ENCODE measurements at places on chromosomes 2 and 18.

DNA sequence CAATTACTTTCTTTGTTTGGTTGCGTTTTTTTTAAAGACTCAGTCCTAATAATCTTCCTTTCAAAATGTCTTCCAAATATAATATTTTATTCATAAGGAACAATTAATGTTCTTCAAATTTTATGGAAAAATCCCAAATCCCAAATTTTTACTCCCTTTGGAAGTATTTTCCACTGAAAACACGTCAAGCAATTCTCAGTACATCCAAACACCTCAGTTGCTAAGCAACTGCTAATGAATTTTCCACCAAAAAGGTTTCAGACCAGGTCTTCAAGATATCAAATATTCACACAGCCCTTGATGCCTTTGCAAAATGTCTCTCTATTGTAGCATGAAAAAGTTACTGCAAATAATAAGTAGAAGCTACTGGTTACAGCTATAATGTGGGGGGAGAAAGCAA lies 140.1 kb downstream of the DSEL start:
- no peak for DNase-seq

DNA sequence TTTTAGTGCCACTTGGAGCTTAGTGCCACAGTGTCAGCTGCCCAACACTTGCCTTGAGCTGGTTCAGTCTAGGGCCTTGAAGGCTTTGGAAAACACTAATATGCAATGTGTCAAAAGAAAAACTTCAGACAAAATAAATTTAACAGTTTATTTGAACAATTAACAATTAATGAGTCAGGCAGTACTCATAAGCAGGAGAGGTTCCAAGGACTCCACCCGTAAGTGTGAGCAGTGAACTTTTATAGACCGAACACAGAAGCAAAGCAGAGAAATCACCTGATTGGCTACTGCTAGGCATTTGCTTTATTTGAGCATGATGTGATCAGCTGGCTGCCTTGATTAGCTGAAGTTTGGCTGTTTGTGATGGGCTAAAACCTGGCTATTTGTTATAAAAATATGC lies 49.5 kb upstream of the TBC1D8 start:
- peak; percentile 31 for DNase-seq

GRCh38 chr2:7811073-7811472 lies 870.8 kb upstream of the ID2 start:
- DNase-seq: no peak

DNA sequence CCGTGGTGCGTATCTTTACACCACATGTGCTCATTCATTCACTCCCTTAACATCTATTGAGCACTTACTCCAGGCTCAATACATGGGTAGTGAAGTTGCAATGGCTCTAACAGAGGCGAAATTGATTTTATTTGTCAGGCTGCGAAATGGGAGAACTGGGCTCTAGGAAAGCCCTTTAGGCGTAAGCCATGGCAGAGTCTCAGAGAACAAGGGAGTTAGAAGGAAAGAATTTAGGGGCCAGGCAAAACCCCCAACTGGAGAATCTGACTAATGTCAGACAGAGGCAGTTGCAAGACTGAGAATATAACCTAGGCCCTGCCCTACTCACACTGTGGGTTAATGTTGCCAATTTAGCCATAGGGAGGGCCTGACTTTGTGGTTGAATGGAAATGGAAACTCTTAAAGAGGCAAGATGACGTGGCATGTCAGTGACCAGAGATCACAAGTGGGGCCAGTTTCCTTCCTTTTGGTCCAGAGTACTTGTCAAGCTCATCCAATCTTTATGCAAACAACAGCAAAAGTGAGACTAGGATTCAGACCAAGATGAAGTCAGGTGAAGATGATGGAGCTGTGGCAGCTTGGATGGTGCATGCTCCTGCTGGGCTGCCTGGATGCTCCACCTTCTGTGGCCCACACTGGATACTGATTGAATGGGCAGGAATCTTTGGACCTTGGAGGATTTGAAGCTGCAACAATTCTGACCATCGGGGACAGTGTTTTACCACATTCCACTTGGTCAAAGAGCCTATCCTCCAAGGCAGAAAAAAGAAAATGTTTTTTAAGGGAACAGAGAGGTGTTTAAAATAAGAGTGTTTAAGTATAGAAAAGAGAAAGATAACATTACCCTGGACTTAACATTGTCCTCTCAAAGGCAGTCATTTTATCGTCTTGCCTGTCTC lies 92.2 kb downstream of the CAPN13 start:
- DNase-seq: no peak

- no peak for DNase-seq
Observed at GRCh38 chr2:19893520-19894133, 8.2 kb downstream of the TTC32 start.

- no peak for DNase-seq
Observed at GRCh38 chr18:28071199-28071598, 105.7 kb downstream of the CDH2 start.

DNA sequence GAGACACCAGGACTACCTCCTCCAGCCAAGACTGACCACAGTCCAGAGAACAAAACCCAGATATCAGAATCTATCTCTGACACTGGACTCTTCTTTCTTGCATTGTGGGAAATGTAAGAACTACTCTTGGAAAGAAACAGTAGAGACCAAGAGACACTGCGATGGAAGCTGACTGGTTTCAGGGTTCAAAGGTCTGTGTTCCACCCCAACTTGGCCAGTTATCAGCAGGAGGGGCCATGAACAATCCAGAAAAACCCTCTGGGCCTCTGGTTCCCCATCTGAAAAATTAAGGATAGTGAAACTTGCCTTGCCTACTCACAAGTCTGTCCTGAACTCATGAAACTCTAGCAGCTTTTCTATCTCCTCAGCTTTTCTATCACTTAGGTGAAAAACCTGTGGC lies 166.5 kb downstream of the SUCLG1 start:
- DNase-seq: no peak

DNA sequence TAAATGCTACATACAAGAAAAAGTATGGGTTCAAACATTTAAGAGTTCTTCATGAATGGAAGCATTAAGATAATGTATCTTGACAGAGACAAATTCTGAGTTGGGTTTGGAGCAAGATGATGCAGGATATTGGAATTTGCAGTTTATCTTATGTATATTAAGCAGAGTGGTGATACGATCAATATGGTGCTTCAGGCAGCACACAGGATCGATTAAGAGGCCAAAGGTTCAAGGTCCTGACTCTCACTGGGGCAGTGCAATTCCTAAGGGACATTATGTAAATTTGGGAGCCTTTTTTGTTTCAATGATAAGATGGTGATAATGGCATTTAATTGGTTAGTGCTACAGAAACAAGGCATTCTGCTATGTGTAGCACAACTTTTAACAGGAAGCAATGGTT lies 381.9 kb downstream of the KCNJ3 start:
- no peak for DNase-seq

GRCh38 chr2:184363213-184363612 lies 235.1 kb upstream of the ZNF804A start:
- DNase-seq: no peak

- DNase-seq: no peak
Observed at GRCh38 chr2:100397976-100398375, 19.5 kb downstream of the CHST10 start.

DNA sequence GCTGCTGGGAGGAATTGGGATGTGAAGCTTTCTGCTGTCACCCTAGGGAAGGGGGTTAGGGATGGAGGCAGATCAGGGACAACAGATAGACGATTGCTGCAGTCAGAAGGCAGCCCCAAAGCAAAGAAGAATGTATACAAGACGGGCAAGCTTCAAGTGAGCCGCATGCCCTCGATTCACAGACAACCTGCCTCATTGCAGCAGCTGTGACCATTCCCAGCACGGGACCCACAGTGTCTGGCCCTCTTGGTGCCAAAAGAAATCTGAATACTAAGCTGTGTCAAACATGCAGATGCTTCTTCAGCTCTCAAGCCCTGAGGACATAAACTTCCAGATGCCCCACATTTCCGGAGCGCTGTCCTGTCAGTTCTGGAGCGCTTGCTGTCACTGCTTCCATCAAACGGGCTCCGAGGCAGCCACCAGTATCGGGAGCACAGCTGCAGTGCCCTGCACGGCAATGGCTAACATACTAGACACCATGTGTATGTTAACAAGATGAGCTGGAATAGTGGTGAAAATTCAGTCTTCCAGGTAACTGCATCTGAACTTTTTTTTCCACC lies 33.8 kb downstream of the PRELID3A start:
- no peak for DNase-seq

DNA sequence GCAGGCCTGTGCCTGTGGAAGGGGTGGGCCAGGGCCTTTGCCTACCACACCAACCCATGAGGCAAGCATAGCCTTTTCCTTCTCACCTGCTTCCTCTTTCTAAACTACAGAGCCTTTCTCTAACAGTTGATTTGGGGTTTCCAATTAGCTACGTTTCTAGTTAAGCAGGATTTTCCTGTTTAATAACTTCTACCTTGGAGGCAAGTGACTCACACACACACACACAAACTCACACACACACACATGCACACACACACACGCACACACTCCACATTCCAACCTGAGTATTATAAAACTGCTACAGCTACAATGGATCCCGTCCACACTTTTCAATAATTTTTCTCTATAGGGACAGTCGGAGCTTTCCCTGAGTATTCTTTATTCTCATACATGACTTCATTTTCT lies 84.9 kb downstream of the SOX11 start:
- DNase-seq: peak; percentile 44

DNA sequence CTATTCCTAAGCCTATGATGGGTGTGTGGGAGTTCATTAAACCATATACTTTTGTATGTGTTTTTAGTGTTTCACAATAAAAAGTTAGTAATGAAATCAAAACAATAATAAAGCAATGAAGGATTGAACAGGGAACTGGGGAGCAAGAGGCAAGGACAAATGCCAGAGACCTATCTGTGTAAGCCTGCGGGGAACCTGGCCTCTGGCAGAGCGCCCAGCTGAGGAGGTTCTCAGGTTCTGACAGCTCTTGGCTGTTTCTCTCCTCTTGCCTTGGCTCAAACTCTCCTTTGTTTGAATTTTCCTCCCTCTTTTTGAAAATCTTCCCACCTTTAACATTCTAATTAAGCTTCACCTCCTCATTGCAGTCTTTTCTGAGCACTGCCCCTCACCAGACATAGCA lies 200.0 kb upstream of the NCKAP5 start:
- DNase-seq: no peak

- no peak for DNase-seq
Observed at GRCh38 chr2:58739033-58739432, 497.9 kb upstream of the FANCL start.

DNA sequence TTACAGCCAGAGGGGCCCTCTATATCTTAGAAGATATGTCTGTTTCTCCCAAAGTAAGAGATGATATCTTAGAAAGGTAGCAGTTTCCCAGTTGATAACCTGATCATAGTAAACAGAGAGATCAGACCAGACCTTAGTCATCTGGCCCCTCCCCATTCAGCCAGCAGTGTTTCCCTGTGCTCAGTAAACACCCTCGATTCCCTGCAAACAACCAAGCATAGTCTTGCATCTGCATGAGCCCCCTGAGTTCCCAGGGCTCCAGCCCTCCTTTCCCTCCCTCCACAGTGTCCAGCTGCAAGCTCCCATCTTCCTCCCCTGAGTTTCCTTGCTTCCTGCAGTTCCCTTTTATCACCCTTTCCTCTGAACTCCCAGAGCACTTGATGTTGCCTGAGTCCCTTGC lies 20.3 kb downstream of the NRP2 start:
- no peak for DNase-seq

DNA sequence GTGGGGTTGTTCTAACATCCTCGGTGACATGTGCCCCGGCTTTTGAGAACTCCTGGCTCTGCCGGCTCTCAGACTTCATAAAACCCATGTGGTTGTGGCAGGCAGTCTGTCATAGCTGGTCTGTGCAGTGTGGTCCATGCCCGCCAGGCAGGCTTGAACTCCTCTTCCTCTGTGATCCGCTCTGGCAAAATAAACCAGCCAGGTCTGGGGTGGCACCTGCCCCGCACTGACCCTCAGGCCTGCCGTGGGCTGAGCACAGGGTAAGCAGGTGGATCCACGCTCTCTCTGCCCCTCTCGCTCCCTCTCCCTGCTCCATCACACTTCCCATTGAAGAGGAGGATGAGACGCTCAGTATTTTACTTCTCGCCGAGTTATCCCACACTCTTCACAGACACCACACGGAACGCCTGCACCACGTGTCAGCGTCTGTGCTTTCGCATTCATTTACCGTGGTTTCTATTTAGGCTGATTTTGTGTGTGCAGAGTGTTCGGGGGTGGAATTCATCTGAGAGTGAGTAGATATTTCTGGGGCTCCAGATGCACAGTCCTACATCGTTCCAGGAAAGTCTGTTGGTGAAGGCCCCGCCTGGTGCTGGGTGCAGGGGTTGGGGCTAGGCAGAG lies 56.4 kb downstream of the RTP5 start:
- DNase-seq: no peak

DNA sequence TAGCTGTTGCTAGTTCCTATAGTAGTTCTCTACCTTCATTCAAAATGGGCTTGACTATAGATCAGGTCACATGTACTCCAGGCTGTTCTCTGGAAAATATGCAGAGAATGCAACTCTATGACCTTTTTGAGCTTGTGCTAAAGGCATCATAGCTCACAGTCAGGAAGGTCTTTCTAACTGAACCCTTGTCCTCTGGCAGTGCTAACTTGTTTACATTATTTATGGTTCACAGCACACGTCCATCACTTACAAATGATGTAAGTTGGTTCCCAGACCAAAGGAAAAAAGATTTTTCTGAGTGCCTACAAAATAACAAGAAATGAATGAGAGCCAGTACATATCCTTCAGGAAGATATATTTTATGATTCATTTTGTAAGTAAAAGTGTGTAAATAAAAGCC lies 236.1 kb downstream of the GCA start:
- DNase-seq: no peak

DNA sequence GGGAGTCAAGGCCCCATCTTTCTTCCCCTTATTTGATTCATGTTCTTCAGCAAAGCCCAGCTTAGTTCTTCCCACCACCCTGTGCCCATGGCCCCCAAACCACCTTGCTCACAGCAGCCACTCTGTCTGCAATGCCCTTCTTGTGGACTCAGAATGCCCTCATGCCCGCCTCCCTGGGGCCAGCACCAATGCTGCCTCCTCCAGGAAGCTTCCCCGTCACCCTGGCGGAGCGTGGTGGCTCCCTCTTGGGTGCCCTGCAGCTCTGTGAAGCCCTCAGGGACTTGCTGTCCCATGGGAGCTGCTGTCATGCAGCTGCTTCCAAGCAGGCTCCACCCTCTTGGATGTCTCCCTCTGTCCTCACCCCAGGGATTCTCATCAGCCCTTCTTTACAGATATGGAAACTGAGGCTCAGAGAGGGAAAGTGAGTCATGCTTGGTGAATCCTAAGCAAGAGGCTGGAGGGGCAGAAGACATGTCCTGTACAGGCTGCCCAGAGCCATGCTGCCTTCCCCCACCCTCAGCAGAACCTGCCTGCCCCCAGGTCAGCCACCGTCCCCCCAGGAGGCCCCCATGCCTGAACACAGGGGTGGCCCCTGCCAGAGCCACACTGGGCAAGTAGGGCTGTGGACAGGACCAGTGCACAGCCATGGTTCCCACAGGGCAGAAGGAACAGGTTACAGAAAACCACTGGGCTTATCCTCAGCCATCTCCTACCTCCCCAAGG lies 11.8 kb upstream of the DUSP2 start:
- DNase-seq: no peak

DNA sequence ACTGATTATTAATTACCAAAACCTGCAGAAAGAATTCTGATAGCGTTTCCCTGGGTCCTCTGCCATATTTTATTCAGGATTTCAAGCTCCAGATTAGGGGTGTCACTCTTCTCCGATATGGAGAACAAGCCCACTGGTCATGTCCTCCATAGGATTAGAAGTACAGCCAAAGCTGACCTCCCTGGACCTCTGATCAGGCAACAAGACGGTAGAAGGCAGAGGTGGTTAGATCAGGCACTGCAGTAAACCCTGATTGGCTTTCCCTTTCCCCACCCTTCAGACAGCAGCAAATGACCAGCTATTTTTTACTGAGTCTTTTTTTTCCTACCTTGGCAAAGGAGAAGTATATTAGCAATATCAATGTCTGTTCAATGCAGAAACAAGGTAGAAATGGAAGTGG lies 37.7 kb downstream of the SPC25 start:
- no peak for DNase-seq
